D341Med (cell line): ENCODE measurements at places on chromosomes 1 and 21.

DNA sequence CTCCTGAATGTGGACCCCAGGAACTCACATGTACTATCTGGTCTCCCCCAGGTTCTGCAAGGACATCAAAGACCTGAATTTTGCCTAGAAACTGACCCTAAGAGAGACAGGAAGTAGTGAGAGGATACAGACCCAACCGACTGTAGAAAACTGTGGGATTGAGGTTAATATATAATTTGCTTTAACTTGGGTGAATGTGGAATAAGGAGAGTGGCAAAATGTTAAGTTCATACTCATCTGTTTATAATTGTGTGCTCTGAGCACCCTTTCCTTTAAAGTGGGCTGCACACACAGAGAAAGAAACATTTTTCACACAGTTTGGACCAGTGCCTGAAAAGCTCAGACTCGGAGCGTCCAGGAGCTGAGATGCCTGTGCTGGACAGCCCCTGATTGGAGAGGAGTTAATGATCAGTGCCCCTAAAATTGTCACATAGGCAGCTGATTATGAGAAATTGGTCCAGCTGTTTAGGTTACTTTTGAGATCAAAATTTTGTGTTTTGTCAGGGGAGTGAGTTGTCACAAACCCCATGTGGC, 37.2 kb downstream of the ROR1 start:
- no peak for DNase-seq

DNA sequence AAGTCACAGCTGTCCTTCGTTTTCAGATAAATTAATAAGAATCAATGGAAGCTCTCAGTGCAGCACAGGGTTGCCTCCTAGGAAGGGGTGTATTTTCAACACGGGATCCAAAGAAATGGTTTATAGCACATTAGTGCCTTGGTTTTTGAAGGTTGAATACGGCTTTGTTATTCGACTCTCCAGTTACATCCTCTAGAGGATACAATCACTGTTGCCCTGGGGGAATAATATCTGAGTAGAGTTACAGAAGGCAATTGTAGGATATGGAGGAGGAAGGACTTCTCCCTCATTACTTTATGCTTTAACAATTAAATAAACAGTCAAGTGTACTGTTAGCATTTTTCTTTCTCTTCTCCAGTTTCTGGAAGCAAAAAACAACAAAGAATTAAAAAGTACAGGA, 14.3 kb upstream of the ZNF326 start:
- DNase-seq, result no peak

- no peak for DNase-seq
Measured at GRCh38 chr1:150576794-150577556, 2.4 kb downstream of the MCL1 start.

GRCh38 chr21:42834726-42835191, 44.6 kb downstream of the WDR4 start:
- DNase-seq, result no peak

DNA sequence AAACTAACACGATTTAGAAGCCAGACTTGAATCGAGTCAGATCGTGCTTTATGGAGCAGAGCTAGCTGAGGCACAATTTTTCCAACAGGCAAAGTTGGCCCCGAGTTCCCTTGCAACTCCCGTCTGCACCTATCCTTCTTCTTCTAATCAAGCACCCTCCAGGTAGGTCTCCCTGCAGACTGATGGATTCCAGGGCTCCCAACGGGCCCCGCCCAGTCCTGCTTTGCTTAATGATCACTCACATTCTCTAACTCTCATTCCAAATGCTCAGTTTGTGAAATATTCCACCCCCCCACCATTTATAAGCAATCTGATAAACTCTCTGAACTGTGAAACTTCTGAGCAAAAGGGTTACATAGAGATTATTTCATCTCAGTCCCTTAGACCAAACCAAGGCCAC, 119.6 kb downstream of the SLC30A10 start:
- no peak for DNase-seq

- peak; percentile 73 for DNase-seq
Measured at GRCh38 chr1:62318756-62319544, at the start of gene KANK4. TSS of gene KANK4 (minus strand) at chr1:62319434. CDS start at chr1:62281564, 37,870 bp downstream.

GRCh38 chr1:230641346-230641745, 935 bp upstream of the COG2 start:
- no peak for DNase-seq
